ENCODE measurements at places on chromosomes 12 and 14.

GRCh38 chr12:67593041-67593440 is 55.5 kb upstream of the DYRK2 start:
- DNase-seq = no peak

DNA sequence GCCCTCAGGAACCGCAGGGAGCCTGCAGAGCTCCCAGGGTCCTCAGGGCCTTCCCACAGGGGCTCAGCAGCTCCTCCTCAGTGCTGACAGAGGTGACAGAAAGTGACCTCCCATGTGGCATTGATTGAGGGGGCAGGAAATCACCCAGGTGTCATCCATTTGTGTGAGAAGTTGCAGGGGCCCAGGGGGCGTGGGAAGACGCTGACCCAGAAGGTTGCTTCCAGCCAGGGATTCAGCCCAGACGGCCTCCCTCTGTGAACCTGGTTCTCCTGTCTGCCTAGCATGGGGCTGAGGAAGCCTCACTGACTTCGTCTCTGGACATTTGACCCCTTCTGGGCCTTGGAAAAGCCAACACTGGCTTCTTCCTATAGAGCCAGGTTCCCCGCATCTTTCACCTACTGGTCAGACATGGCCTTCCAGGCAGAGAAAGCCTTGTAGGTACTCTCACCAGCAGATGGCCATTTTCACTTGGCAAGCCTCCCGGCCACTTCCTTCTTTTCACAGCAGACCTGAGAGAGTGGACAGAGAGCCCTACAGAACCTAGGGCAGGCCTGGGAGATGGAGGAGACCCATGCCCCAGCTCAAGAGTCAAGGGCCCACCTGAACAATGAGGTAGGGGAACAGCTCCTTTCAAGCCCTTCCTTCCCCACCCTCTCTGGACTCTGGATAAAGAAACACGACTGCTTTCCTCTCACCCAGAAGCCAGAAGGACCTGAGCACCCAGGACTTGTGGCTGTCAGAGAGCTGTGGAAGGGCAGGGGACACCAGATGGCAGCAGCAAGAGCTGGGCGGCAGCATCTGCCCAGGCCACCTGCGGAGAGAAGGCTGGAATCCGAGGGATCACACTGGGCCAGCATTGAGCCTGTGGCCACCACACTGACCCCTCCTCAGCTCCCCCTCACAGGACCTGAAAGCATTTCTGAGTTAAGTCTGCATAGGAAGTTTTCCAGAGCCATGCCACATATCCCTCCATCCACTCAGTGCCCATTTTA is 377.8 kb downstream of the DPF3 start:
- no peak for DNase-seq

DNA sequence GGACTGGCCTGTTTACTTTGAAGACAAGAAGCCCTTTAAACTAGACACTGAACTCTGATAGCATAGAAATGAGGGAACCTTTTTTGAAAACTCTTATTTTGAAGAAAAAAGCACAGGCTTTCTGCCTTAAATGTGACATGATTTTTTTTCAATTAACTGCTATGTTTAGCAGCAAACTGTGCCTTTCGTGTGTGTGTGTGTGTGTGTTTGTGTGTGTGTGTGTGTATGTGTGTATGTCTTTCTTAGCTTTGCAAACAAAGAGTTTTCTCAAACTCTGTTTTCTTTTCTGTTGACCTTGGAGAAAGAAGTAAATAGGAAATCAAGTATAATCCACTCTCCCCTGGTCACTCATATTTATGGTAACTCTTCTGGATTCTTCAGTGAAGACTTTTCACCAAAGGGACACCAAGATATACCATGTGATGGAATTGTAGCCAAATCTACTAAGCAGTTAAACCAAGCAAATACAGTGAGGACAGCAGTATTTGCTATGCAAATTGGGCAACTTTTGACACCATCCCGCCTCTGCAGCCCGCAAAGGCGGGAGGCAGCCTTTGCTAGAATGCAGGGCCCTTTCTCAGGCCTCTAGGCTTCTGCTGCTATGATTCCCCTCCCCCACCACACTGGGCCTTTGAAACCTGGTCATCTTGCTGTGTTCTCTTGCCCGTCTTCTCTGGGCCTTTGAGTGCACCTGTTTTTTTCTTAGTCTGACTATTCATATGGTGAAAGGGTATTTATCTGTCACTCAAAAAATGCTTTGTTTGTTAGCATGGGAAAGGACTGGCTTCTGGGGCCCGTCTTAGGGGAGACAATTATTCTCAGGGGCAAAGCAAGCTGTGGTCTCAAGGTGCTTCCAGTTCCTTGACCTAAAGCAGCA is 107.9 kb downstream of the MYRFL start:
- DNase-seq = no peak

- DNase-seq = no peak
These were observed 193.5 kb upstream of the CNOT2 start for GRCh38 chr12:70049596-70050360.

DNA sequence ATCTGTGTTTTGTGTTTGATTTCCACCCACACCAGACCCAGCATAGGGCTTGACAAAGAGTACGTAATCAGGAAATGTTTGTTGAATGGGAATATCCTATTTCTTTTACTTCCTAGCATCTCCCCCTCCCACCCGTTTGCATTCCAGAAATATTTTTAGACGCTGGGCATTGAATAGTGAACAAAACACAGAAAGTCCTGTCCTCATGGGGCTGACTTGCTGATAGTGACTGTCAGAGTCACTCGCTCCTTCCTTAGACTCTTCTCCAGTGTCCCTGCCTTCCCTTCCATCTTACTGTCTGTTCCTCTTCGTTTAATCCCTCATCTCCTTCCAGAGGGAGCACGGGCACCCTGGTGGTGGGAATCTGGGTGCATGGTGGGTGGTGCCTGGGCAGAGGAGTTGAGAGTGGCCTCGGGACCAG is 53.6 kb downstream of the SLC25A47 start:
- DNase-seq = no peak

GRCh38 chr14:34810028-34810427 is 65.1 kb downstream of the BAZ1A start:
- DNase-seq = no peak

DNA sequence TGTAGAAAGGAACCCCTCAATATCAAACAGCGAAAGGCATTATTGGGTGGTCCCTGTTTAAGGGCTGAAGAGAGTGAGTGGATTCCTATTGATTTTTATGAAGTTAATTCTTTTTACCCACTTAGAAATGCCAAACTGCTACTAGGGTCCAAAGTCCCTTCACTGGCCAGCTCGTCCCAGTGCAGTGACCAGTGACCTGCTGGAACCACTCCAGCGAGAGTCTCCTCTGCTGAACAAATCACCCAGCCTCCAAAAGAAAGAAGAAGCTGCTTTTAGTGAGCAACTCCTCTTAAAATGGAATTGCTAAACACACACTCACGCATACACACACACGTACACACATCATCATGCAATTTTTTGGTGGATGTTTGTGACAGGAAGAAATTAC is 198.2 kb upstream of the PLEKHG7 start:
- DNase-seq = no peak

GRCh38 chr12:106386813-106387535 is 29.4 kb downstream of the POLR3B start:
- DNase-seq = no peak

GRCh38 chr14:55518391-55518790 is 61.6 kb upstream of the KTN1 start:
- no peak for DNase-seq

- no peak for DNase-seq
These were observed 389.6 kb upstream of the DDHD1 start for GRCh38 chr14:53542732-53543131.

DNA sequence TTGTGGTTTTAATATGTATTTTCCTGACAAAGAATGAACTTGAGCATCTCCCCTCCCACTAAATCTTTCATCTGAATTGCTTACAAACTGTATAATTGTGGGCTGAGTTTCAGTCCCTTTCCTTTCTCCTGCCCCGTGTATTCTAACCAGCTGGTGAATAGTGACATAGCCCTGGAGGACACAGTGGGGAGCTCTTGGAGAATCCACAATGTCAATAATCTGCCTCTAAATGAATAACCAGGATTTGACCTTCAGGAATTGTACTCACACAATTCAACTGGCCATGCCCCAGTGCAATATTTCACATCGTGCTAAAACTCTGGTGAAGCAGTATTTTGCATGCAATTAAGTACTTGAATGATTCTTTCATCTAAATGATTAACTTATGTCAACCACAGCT is 177.2 kb downstream of the C12orf42 start:
- no peak for DNase-seq

DNA sequence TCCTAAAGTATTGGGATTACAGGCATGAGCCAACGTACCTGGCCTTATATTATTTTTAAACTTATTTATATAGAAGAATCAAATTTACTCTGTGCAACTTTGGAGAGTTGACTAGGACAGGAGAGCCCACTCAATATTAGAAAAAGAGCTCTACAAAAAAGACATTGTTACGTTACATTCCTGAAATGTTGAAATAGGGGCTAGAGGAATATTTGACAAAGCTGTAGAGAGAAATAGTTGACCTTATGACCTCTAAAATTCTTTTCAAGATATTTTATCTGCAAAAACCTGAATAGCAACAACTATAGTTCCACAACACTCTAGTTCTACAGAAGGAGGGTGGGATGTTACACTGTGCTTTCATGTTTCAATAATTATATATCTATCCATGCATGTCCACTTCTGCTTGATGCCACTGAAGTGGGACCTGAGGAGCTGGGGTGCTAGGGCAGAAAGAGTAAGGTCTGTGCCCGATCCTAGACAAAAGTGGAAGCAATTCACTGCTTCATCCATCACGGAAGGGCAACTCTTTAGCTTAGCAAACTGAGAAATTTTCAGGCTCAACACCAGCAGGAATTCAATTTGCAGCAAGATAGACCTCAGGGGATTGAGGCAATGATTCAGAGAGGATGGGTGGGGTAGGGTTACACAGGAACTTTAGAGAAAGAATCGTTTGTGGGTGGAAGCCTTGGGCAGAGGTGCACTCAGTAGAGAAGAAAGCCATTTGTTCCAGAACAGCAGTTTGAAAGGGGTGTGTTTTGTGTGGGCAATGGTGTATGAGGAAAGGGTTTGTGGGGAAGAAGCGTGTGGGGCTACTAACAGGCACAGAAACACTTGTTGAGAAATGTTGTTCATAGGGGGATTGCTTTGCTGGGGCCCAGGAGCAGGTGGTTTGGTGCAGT is 16.0 kb upstream of the RNASE10 start:
- DNase-seq = no peak

DNA sequence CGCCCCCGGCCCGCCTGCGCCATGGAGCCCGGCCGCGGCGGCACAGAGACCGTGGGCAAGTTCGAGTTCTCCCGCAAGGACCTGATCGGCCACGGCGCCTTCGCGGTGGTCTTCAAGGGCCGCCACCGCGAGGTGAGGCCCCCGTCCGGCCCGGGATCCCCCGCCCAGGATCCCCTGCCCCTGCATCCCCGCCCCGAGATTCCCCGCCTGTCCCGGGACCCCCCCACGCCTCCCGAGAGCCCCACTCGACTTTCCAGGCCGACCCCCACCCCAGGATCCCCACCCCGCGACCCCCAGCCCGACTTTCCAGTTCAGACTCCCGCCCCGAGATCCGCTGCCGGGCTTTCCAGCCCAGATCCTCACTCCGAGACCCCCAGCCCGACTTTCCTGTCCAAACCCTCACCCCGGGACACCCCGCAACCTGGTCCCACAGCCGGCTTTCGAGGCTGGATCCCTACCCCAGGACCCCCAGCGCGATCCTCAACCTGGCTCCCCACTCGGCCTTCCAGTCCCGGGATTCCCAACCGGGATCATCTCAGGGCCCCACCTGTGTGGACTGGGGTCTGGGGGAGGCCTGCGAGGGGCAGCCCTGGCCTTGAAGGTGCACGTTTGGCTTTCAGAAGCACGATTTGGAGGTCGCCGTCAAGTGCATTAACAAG is 688 bp downstream of the ULK1 start:
- DNase-seq = no peak

GRCh38 chr12:110668480-110669192 is 20.3 kb downstream of the HVCN1 start:
- no peak for DNase-seq

GRCh38 chr14:68506021-68506644 is 286.7 kb downstream of the ZFP36L1 start:
- DNase-seq = no peak

DNA sequence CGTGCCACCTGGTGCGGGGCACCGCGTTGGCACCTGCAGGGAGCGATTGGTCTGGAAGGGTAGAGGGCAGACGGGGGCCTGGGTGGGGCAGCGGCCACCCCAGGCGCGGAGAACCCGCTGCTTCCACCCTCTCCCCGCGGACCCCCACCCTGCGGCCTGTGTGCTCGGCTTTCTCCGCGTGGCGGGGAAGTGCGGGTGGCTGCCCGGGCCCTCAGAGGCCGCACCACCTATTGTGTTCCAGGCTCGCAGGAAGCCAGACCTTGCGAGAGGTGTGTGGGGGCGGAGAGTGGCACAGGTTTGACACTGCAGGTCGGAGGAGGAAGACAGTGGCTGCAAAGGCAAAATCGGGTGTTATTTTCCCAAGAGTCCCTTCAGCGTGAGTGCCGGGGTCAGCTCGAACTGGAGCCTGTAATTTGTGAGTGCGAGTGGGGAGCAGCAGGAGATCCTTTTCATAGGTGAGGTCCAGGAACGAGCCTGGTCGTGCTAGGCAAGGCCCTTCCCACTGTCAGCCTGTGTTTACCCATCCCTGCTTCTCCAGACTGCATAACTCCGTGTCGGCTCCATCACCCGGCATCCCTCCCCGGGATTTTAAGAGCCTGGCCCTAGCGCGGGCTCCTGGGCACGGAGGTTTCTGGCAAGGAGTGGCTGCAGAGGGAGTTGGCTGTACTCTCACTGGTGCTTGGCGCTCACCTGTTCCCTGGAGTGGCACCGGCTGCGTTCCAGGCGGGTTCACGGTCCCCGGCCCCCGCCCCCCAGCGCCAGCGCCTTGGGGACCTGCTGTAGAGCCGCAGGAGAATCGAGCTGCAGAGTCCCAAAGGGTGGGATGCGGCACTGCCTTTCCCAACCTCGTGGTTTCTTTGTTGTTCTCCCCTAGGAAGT is 935 bp downstream of the TBC1D30 start:
- DNase-seq = no peak

GRCh38 chr14:32087173-32087861 is 10.2 kb downstream of the ARHGAP5 start:
- no peak for DNase-seq

- DNase-seq = no peak
These were observed 169.2 kb upstream of the PLXNC1 start for GRCh38 chr12:93979189-93979588.

DNA sequence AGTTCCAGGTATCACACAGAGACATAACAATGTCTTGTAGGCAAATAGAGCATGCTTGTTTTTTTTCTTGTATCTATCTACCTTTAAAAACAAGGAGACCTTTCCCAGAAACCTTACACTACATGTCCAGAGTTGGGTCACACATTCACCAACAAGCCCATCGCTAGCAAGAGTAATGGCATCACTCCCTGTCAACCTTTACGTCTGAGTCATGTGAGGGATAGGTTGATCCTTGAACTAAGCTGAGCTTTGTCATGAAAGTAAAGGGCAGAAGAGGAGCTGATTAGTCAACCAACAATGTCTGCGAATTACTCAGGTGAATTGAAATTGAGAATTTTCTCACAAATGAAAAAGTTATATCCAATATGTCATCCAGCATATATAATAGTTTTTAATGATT is 219.4 kb downstream of the CNTN1 start:
- DNase-seq = no peak

- no peak for DNase-seq
These were observed 154.5 kb upstream of the FOXN3 start for GRCh38 chr14:89571491-89571890.

Data from cortex of kidney (tissue), 1 donor.